ENCODE measurements at places on chromosomes 5 and 9.

DNA sequence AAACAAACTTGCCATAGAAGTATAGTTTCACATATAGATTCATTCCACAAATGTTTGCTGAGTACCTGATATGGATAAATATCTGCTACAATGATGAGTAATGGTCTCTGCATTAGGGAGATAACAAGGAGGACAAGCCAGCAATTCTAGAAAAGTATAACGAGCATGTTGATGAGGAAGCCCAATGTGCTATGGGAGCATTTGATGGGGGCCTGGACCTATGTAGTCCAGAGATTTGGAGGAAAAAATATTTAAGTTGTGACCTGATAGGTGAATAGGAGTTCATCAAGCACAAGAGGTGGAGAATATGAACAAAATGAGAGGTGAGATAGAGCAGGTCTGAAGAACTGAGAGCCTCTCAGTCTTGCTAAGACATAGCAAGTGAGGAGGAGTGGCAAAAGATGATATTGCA lies 14.4 kb upstream of the TMEM245 start:
- DNase-seq: no peak

DNA sequence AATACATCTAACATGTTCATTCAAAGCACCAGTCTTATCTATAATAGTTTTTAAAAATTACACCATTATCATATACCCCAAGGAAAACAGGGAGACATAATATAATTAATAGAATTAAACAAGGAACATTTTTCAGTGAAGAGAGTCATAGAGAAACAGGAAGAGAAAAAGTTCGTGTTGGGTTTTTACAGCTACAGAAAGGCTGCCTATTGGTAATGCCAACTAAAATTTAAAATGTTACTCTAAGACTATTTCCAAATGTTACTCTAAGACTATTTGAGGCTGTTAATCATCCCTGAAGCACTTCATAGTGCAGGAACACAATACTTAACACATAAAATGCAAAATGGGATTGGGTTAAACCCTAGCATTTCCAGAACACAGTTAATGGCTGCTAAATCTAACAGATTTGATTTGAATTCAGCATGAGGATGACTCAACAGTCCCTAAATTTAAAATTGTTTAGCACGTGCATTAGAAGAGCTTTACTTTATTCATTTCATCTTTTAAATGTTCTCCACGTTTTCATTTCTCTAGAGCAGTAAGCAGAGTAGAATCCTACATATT lies 54.5 kb downstream of the OXCT1 start:
- DNase-seq: no peak

- DNase-seq: peak; percentile 36
Measured at GRCh38 chr9:6667633-6668280, 22.2 kb upstream of the GLDC start.

- DNase-seq: no peak
Measured at GRCh38 chr5:116740771-116741170, 166.1 kb upstream of the SEMA6A start.

DNA sequence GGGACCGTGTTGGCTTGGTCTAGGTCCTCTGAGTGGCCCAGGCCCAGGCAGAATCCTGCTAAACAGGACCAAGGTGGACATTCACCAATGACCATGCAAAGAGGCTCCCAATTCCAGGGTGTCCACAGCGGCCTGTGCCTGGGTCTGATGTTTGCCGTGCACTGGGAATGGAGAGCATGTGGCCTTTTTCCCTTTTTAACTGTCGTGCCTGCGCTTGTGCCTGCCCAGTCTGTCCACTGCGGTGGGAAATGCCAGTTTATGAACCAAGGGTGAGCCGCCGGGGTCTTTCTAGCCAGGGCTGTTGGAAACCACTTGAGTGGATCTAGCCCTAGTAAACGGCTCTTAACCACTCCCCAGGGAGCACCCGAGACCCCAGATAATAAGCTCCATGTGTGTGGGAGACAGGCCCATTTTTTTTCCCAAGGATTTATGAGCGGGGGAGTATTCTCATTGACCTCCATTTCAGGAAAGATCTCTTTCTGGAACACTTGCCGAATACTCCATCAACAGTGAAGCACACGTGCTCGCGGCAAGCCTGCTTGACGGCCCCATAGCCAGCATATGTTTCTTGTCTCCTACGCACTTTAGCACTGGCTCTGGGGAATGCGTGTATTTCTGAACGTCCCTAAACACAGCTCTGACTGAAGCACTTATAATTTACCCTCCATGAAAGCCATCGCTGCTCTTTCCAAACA lies 93.2 kb upstream of the PHYKPL start:
- DNase-seq: no peak

GRCh38 chr5:57113481-57113880 lies 60.4 kb upstream of the GPBP1 start:
- no peak for DNase-seq

DNA sequence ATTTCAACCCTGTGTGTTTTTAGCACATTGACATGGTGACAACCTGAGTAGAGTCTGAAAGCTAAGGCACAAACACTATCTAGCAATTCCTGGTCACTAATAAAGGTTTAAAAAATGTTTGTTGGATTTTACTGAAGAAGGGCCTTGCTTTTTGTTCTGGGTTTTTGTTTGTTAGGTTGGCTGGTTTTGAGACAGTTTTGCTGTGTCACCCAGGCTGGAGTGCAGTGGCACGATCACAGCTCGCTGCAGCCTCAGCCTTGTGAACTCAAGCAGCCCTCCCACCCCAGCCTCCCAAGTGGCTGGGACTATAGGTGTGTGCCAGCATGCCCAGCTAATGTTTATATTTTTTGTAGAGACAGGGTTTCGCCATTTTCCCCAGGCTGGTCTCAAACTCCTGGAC lies 39.0 kb downstream of the PRKACG start:
- peak; percentile 45 for DNase-seq

DNA sequence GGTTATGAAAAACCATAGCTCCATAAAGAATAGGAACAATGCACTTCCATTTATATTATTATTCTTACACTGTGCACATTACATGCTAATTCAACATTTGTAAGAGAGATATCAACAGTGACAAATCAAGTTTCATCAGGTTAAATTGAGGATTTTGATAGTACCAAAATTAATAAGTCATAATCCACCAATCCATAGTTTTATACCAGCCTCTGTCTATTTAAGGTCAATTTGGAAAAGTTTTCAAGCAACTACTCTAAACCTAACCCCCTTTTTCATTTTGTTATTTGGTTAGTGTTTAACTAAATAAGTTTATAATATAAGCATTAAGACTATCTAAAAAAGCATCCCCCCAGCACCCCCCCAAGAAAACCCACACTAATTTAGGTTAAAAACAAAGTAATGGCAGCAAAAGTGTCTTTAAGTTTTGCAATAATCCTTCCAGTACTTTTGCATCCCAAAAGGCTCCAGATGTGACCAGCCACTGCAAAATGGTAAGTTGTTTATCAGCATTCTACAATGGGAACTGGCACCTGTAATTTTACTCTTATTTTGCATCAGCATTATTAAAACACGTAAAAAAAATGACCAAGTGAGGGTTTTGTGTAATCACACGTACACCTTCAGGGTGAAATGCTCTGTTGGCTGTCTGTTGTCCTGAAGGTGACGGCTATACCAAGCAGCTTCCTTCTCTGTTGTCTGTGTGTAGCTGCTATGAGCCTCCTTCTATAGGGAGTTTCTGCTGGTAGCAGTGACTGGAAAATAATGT lies 36.8 kb upstream of the SSBP2 start:
- no peak for DNase-seq

DNA sequence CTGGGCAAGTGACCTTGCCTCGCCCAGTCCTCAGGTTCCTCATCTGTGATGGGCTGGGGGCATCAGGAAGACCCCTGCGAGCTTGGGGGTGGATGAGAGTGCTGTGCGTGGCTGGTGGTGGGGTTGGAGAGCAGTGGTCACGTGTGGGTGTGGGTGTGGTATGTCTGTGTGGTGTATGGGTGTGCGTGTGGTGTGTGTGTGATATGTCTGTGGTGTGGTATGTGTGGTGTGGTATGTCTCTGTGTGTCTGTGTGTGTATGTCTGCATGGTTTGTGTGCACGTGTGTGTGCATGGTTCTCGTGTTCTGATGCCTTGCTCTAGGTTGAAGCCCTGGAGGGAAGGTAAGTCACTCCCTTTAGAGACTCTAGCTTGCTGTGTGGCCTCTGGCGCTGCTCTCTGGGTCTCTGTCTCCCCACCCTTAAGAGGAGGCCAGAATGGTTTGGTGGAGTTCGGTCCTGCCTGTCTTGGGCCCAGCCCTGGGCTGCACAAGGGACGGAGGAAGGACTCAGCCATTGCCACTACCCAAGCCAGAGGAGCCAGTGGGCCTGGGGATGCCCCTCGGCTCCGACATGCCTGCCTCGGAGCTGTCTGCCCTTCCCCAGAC lies 87.0 kb downstream of the RXRA start:
- no peak for DNase-seq

DNA sequence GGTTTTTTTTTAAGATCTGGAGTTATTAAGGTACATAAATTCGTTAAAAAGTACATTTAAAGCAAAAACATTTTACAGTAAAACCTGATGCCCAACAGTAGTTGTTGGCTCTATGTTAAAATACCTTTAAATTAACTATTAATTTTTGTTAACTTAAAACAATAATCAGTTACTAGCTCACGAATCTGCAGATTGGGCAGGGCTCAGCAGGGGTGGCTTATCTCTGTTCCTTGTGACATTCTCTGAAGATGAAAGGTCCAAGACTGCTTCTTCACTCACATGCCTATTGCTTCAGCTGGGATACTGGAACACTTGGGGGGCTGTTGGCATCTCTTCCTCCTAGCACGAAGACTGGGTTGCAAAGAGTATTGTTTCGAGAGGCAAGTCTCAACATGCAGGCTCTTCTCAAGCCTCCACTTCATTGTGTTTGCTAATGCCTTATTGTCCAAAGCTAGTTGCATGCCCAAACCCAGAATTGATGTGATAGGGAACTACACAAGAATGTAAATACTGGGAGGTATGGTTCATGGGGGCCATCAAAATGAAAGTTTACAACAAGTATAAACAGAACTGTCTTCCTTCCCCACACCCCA lies 46.6 kb downstream of the MAP3K1 start:
- DNase-seq: no peak

DNA sequence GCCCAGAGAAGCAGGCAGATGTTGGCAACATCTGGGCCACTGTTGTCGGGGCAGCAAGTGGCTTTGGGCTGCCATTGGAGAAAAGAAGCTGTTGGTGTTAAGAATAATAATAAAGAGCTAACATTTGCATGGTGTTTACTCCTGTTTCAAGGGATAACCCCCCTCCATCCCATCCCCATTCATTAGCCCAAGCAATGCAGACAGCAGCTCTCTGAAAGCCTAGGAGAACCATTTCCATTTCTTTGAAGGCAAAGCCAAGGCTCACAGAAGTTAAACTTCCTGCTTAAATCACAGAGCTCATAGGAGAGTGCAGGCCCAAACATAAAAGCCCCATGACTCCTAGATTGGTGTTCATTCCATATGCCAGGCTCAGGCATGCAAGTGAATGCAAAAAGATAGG lies 175.4 kb downstream of the ASTN2 start:
- no peak for DNase-seq

DNA sequence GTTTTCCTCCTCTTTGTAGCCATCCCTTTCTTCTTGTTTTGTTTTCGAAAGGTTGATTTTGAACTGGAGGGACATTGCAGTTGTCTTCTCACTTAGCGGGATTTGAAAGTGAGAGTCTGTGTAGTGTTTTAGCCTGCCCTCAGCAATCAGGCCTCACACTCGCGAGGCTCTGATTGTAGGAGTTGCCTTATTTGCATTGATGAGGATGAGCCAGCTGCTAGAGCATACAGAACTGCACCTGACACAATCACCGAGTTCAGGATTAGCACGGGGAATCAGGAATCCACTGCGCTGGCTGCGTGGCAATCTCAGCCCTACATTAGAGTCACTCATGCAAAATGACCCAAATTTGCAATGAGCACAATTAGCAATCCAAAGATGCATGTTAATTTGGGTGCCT lies 122.5 kb upstream of the TMEM161B start:
- DNase-seq: no peak

DNA sequence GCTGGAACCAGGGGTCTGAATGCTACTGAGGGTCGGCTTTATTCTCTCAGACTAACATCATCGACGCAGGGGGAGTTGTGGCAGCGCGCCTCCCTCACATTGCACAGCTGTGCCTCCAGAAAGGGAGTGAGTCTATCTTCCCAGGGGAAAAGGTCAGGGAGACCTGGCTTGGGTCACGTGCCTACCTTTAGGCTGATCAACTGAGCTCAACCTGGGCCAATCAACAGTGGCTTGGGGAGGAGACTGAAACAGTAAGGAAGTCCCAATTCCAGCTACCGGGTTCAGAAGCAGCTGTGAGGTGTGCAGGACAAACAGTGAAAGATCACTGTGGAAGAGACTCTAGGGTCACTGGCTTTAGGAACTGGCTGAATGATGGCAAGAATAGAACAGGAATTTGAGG lies 14.3 kb downstream of the SNX30 start:
- DNase-seq: no peak

- DNase-seq: no peak
Measured at GRCh38 chr5:126108470-126108869, 314.7 kb upstream of the GRAMD2B start.

GRCh38 chr5:169089343-169089742 lies 211.6 kb downstream of the SLIT3 start:
- no peak for DNase-seq

- DNase-seq: peak; percentile 53
Measured at GRCh38 chr9:130770679-130771442, 64.2 kb upstream of the ABL1 start.

DNA sequence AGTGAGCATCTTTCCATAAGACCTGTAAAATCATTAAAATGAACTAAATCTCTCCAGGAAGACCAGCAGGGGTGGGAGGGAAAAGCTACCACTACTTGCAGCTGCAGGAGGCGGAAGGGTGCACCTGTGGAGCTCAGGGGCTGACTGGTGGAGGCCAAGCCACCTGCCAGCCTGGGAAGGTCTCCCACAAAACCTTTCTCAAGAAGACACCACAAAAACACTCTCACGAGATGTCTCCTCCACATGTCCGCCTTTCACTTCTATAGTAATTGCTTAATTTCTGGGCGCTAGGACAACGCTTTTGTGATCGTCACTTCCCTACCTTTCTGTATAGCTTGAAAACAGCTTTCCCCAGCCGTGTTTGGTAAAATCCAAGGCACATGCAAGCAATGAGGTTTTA lies 114.4 kb downstream of the ROR2 start:
- no peak for DNase-seq

GRCh38 chr5:139915266-139915665 lies 119.7 kb downstream of the PSD2 start:
- DNase-seq: no peak

GRCh38 chr9:112866662-112867274 lies 23.9 kb downstream of the SLC46A2 start:
- no peak for DNase-seq

- no peak for DNase-seq
Measured at GRCh38 chr9:36316611-36317317, 58.5 kb upstream of the GNE start.

DNA sequence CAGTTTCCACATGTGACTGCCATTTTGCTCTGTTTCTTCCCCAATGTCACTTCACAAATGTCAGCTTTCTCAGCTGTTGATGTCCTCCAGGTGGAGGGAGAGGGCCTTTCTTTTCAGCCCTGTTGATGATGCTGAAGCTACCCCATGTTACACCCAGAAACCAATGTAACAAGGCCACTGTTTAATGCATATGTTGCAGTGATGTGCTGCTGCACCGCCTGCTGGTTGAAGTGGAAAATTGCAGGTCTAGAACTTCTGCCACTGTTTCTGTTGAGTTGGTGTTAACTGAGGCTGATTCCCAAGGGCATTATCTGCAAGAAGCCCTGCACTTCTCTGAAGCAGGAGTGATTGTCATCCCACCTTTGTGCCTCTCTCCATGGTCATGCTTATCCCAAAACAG lies 428.4 kb downstream of the KDM4C start:
- peak; percentile 32 for DNase-seq

Measured in activated CD4-positive, alpha-beta T cell treated with anti-CD3 and anti-CD28 coated beads, Interleukin-2, Interleukin-6, amounts not matched to agents 100 ng/mL and 50 ng/mL, durations not matched to agents 16 hours and 8 hours (primary cell).